Stimulated activated CD4-positive, alpha-beta T cell treated with anti-CD3 and anti-CD28 coated beads, Interleukin-4, amount 100 ng/mL, for 1 hour (primary cell): ENCODE measurements at places on chromosomes 1 and 21.

DNA sequence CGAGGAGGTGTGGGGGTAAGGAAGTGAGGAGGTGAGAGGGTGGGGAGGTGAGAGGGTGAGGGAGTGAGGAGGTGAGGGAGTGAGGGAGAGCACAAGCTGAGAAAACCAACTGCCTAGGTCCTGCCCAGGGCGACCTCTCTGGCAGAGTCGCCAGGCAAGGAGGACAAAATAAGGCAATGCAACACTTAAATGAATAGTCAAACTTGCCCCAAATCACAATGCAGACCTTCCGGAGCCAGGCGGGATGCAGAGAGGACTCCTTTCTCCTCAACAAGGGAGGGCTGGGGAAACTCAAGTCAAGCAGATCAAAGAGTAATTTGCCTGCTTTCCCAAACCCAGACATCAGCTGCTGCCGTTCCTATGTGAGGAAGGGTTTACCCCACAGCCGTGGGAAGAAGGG lies 86.0 kb downstream of the CCDC185 start:
- no peak for DNase-seq

DNA sequence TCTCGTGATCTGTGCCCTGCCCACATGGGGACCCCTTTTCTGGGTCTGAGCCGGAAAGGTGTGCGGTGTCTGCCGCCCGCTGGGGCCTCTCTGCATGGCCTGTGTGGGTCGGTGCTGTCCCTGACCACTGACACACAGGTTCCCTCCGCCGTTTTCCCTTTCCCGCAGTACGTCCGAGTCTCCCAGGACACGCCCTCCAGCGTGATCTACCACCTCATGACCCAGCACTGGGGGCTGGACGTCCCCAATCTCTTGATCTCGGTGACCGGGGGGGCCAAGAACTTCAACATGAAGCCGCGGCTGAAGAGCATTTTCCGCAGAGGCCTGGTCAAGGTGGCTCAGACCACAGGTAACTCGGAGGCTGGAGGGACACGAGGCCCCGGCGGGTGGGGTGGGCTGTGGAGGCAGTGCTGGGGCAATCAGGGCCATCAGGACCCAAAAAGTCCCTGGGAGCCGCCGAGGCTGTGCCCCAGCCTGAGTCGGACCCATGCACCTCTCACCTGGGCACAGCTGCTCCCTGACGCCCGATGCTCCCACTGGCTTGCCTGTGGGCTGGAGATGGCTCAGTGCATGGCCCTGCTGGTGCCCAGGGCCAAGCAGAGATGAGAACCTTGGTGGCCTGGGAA lies 13.3 kb downstream of the TRPM2 start:
- DNase-seq, result no peak

- DNase-seq, result no peak
Measured at GRCh38 chr1:2214541-2215241, 13.4 kb upstream of the SKI start.

DNA sequence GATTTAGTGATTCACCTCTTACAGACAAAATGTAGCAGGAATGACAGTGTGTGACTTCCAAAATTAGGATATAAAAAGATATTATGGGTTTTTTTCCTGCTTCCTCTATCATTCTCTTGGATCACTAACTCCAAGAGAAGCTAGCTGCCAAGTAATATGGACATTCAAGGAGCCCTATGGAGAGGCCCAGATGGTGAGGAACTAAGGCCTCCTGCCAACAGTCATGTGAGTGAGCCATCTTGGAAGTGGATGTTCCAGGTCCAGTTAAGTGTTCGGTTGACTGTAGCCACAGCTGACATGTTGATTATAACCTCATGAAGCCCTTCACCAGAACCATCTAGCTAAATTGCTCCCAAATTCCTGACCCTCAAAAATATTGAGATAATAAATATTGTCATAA lies 38.8 kb downstream of the CD160 start:
- no peak for DNase-seq

DNA sequence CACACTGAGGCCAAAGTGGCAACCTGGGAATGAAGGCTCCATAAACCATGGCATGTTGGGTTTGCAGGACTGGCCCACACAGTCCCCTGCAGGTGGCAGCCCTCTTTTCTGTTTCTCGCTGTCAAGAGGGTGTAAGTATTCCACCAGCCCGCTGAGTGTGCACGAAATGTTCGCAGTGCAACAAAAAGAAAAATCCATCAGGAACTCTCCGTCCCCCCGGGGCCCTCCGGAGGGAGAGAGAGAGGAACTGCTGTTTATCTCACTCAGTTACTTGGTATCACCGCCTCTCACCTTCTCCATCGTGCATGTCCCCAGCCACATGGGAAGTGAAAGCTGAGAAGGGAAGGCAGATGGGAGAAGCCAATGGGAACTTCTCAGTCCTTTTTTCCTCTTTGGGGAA lies 38.3 kb downstream of the NCF2 start:
- DNase-seq, result no peak

- no peak for DNase-seq
Measured at GRCh38 chr1:24463776-24464735, 38.6 kb upstream of the RCAN3 start.

- DNase-seq, result no peak
Measured at GRCh38 chr1:18724801-18725200, 94.2 kb downstream of the PAX7 start.

DNA sequence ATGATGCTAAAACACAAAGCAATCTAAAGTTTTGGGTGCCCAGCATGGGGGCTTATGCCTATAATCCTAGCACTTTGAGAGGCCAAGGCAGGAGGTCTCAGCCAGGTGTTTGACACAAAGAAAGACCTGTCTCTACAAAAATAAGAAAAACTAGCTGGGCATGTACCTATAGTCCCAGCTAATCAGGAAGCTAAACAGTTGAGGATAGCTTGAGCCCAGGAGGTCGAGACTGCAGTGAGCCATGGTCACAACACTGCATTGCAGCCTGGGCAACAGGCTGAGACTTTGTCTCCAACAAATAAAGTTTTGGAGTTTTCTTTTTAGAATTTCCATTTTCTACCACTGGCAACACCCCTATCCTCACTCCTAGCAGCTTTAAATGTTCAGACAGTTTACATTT lies 55.1 kb upstream of the GUCA2A start:
- no peak for DNase-seq

DNA sequence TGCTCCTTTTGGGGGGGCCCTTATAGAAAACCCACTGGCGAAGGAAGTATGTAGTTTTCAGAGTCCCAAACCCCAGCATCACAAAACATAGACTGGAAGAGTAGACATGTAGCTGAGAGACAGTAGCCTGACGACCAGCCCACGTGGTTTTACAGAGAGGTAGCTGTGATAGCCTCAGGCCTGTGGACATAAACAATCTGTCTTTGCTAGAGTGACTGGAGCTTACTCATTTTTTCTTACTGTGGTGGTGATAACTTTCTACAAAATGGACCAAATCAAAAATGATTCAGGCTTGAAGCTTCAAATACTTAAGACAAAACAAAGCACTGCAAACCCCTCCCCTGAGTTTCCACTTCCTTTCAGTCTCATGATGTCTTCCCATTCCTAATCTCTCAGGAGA lies 497.0 kb downstream of the RWDD3 start:
- DNase-seq, result no peak

- no peak for DNase-seq
Measured at GRCh38 chr1:23040509-23040908, 21.2 kb downstream of the KDM1A start.

DNA sequence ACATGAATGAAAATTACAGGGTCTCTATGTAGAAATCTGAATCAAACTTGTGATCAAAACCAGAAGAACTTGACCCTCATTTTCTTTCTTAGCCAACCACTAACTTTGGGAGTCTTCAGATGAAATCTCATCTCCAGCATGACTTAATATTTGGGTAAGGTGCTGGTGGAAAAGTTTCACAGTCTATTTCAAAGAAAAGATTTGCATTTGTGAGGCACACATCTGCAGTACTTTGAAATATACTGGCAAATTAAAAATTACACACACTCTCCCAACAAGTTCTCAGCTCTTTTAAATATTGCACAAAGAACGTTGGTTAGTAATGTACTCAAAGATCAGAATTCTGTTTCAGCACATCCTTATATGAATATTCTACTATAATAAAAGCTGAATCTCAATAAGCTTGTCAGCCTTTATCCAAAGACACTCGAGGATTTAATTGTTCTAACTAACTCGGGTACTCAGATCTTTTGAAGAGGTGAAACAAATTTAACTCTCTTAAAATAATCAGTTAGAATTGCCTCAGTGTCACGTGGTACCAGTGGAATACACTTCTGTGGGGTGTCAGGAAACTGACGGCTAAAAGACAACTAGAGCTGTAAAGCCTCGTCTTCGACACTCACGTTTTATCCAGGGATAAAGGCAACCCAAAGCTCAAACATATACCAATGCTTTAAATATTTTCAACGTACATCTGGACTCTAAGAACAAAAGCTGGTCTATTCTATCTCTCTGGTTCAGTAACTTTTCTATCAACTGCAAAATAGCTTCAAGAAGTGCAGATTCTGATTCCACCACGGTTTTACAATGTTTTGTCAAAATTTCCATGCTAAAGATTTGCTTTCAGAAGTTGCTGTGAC lies 19.0 kb downstream of the SAMSN1 start:
- DNase-seq, result no peak

DNA sequence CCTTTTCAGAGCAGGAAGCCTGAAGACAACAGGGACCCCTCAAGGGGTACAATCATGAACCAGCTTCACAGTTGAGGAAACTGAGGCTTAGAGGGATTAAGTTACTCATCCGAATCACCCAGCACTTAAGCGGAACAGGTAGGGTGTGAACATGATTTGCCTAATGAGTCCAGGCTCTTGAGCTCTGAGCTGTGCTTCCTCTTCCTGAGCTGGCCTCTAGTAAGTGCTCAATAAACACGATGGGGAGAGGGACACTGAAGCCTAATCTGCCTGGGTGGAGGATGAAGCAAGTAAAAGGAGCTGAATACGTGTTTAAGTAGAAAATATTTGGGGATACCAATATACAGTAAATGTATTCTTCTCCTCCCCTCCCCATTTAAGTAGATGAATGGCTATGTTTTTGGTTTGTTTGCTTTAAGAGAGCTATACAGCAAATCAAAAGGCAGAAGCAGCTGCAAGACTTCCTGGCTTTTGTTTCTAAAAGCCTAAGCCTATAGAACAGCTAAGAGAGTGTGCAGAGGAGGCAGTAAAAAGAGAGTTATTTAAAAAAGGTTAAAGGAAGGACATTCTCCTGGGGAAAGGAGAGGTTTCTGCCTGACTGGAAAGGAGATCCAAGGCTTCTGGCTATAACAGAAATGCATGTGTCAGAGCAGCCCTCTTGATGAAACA lies 20.5 kb downstream of the STPG1 start:
- no peak for DNase-seq

- no peak for DNase-seq
Measured at GRCh38 chr1:4573526-4573925, 80.9 kb upstream of the AJAP1 start.

GRCh38 chr1:11168731-11169130 lies 20.4 kb upstream of the ANGPTL7 start:
- DNase-seq, result no peak

DNA sequence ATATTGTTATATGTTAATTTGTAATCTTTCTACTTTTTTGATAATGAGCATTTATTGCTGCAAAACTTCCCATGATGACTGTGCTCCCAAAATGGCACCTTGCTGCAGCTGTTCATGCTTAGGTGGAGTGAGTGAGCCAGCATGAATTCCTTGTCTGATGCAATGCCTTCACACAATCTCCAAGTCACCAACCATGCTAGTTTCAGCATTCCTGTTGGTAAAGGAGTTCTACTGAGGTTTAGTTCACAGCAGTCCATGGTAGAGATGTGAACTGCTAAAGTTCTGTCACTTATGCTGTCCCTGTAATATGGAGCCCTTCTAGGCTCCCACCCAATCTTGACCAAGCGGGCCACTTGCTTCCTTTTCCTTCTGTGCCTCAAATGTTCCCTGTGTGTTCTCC lies 26.2 kb upstream of the PRKACB start:
- no peak for DNase-seq

DNA sequence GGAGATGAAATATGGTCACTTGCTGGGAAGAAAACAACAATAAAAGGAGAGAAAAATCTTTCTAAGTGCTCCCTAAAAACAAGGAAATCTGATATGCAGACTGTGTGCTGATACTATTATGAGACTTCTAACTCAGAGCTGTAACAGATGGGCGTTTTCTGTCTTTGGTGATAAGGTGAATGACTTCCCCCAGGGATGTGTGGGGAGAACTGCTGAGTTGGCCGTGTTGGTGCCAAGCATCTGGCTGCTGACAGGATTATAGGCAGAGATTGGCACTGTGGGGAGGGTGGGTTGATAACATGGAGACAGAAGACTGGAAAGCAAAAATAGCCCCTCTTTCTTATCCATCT lies 438.5 kb upstream of the PLXNA2 start:
- no peak for DNase-seq

GRCh38 chr1:9246841-9247785 lies 12.5 kb downstream of the H6PD start:
- DNase-seq, result no peak

DNA sequence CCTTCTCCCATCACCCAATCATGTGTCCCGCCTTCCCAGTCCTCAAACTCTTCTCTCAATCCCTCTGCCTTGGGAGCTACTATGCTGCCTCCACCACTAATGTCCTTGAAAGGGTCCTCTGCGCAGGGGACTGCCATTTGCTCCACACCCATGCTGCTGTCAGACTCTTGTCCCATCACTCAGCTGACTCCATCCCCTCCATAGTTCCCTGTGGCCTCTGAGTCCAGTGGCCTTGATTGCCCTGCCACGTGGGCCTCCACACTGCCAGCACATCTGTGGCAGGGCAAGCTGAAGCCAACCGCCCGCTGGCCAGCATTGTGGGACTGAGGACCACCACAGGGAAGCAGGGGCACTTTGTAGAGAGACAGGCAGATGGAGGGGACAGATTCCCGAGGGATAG lies 1.3 kb upstream of the TNNT2 start:
- DNase-seq, result no peak

GRCh38 chr1:198664068-198664788 lies 25.4 kb downstream of the PTPRC start:
- no peak for DNase-seq
